ENCODE measurements at places on chromosomes 2 and 18.

DNA sequence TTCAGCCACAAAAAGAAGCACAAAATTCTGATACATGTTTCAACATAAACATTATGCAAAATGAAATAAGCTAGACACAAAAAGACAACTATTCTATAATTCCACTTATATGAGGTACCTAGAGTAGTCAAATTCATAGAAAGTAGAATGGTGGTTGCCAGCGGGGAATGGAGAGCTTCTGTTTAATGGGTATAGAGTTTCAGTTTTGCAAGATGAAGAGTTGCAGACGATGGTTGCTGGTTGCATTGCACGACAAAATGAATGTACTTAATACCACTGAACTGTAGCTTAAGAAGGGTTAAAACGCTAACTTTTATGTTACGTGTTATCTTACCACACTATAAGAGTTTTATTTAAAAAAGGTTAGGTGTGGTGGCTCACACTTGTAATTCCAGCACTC, 13.5 kb downstream of the YWHAQ start:
- DNase-seq, result no peak

- no peak for DNase-seq
These were observed 4.1 kb downstream of the HOXD3 start for GRCh38 chr2:176160986-176161824.

DNA sequence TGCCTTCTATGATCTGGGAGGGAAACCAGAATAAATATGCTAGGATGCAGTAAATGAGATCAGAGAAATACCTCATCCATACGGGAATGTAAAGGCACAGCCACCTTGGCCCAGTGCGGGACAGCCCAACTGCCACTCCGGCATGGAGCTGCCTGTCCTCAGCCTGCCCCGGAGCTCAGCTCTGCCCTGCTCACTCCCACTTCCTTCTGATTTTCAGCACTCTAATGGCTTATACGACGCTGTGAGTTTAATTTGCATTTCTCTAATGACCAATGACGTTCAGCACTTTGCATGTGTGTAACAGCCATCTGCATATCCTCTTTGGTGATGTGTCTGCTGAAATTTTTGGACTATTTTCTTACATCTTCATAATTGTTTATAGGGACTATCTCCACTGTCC, 172.5 kb upstream of the RAB6C start:
- no peak for DNase-seq

- no peak for DNase-seq
These were observed 375.2 kb upstream of the SPHKAP start for GRCh38 chr2:228556717-228557116.

GRCh38 chr2:225011585-225011984, 30.7 kb downstream of the DOCK10 start:
- no peak for DNase-seq

GRCh38 chr2:127324635-127325034, 30.7 kb upstream of the ERCC3 start:
- peak; percentile 67 for DNase-seq

- peak; percentile 11 for DNase-seq
These were observed 34.1 kb downstream of the KIF5C start for GRCh38 chr2:148909114-148909513.

GRCh38 chr2:64179582-64180321, 35.5 kb upstream of the PELI1 start:
- DNase-seq, result no peak

DNA sequence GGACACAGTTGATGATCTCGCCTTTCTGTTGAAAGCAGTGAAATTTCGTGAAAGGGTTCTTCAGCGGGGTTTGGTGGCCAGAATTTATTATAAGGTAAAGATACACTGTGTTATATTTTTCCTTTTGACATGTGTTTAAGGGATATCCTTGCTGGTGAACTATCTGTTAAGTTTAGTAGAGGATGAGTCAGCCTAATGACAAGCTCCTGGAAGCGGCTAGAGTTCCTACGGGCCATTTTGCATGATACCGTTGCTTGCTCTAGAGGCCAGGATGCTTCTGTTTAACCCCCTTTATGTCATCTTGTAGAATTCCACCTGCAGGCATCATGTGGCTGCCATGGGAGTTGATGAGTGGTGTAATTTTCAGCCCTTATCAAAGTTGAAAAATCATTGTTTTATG, 124.8 kb upstream of the BCL2L11 start:
- DNase-seq, result no peak

- no peak for DNase-seq
These were observed 146.1 kb upstream of the ZSWIM2 start for GRCh38 chr2:186995092-186995491.

GRCh38 chr18:74416124-74416523, 41.0 kb downstream of the DIPK1C start:
- no peak for DNase-seq

GRCh38 chr18:22168360-22168921, 948 bp upstream of the GATA6 start:
- no peak for DNase-seq

GRCh38 chr2:73963385-73964120, 21.2 kb upstream of the TET3 start:
- peak; percentile 49 for DNase-seq

DNA sequence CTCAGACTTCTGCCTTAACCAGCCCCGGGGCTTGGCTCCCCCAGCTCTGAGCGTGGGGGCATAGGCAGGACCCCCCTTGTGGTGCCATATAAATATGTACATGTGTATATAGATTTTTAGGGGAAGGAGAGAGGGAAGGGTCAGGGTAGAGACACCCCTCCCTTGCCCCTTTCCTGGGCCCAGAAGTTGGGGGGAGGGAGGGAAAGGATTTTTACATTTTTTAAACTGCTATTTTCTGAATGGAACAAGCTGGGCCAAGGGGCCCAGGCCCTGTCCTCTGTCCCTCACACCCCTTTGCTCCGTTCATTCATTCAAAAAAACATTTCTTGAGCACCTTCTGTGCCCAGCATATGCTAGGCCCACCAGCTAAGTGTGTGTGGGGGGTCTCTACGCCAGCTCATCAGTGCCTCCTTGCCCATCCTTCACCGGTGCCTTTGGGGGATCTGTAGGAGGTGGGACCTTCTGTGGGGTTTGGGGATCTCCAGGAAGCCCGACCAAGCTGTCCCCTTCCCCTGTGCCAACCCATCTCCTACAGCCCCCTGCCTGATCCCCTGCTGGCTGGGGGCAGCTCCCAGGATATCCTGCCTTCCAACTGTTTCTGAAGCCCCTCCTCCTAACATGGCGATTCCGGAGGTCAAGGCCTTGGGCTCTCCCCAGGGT, 5.5 kb downstream of the CTDSP1 start:
- no peak for DNase-seq

DNA sequence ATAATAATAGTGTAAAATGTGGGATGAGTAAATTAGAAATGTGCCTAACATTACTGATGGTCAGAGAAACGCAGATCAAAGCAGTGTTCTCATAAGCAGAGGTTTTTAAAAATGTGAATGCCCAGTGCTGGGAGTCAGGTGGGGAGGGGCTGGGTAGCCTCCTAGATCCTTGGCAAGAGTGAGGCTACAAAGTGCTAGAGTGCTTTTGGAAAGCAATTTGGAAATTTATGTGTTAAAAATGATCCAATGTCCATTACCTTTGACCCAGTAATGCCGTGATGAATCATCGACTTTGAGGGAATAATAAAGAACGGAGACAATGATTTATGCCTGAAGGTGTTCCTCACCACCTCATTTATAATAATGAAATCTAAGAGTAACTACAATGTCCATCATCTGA, 44.9 kb upstream of the TWIST2 start:
- DNase-seq, result no peak

GRCh38 chr2:198283146-198283545, 478.8 kb downstream of the PLCL1 start:
- no peak for DNase-seq

DNA sequence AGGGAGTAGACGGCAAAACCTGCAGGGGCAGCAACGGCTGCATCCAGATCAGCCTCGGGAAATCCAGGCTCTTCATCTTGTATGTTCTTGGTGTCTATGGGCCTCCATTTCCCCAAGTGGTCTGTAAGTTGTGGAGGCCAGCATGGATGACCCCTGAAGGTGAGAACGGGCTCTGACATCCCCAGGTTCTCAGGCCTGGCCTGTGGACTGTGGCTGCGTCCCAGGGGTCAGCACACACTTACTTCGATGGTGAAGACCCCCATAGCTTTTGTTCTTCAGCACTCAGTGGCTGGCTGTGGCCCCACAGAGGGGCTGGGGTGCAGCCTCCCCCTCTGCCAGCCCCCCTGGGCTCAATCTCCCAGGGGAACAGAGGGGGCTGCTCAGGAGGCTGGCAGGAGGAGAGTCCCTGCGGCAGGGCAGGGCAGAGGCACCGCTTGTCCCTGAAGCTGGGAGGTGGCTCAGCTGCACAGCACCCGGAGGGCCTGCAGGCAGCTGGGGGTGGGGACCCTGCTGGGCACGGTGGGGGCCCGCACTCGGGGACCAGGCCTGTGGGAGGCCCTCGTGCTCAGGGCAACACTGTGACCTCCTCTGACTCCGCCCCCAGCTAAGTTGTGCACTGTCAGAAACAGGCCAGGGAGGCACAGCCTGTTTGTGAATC, 3.8 kb downstream of the SLC66A3 start:
- no peak for DNase-seq

GRCh38 chr18:3495691-3496430, 45.9 kb downstream of the TGIF1 start:
- DNase-seq, result no peak

DNA sequence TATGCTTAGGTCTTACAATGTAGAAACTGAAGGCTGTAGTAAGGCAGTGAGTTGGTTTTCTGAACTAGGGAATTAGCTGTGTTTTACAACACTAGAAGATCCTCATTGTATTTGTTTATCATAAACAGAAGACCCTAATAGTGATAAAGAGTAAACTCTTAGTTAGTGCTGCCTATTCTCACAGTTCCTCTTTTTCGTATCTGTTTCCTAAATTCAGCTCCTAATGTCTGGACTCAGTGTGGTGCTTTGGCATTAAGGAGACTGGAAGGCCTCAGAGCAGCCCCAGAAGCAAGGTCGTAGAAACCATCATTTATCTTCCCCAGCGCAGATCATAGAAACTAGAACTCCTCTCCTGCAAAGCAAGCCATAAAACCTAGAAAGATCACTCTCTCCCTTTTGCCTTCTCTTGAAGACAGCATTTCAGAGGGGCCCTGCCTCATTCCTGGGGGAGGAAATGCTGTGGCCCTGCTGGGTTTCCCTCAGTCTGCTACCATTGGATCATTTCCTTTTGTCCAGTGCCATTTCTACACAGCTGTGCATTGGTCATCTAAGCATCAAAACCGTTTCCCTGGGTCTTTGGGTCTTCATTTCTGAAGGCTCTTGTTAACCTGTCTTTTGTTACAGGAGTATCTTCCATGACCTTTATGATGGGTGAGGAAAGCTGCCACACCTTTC, 4.7 kb downstream of the ACP1 start:
- DNase-seq, result no peak

DNA sequence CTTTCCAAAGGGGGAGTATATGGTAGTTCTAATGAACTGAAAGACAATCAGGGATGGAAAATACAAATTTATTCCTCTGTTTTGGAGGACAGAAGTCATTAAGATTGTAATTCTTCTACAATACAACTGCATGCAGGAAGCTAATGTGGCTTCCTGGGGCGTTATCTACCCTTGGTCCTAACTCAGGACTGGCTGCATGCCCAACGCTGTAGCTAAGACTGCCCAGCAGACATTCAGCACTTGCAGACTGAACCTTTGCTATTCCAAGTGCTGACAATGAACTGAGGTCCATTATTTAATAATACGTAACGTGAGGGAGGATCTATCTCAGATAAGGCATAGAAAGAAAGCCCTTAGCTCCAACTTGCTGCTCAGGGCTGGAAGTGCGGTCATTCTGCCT, 53.2 kb downstream of the ZAP70 start:
- DNase-seq, result no peak

GRCh38 chr2:126839796-126840195, 58.9 kb upstream of the TEX51 start:
- DNase-seq, result no peak

DNA sequence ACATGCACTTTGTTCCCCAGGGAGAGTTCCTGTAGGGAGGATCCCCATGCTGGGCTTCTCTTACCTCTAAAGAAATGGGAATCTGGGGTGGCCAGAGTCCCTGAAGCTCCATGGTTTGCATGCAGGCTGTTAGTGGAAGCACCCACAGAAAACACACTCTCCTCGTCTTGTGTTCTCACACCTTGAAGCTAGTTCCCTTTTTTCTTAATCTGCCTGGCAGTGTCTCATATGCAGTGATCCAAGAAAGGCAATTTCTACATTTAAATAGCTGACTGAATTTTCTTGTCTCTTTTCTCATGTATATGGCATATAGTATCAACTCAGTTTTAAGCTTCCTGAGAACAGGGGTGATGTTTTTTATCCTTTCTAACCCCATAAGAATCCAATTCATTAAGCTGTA, 65.0 kb downstream of the LINC00305 start:
- DNase-seq, result no peak

DNA sequence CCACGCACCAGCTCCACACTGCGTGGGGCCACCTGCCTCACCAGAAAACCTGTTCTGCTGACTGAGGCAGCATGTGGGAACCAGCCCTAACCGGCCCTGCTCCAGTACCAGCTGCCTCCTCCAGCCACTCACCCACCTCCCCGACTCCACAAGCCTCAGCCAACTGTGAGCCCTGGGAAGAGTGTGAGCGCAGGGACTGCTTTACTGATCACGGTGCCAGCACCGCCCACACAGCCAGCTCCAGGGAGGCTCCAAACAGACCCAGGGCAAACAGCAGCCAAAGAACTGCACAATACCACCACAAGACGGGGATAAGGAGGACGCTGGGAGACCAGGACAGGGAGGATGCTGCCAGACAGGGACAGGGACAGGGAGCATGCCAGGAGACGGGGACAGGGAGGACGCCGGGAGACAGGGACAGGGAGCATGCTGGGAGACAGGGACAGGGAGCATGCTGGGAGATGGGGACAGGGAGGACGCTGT, 28.4 kb downstream of the EIPR1 start:
- DNase-seq, result no peak

DNA sequence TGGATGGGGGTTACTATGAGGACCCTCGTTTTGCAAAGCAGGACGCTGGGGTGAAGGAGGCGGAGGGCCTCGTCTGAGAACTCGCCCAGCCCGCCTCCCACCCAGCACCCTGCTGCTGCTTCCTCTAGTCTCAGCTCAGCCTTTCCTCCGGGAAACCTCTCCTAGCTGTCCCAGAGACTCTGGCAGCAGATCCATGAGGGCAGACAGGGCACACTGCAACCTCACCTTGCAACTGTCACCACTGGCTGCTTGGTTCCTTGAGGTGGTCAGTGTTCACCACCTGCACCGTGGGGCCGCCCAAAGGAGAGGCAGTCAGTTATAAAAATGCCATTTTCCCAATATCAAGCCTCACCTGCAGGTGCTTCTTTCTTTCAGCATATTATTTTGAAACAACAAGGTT, 45.6 kb downstream of the PARD6G start:
- no peak for DNase-seq

DNA sequence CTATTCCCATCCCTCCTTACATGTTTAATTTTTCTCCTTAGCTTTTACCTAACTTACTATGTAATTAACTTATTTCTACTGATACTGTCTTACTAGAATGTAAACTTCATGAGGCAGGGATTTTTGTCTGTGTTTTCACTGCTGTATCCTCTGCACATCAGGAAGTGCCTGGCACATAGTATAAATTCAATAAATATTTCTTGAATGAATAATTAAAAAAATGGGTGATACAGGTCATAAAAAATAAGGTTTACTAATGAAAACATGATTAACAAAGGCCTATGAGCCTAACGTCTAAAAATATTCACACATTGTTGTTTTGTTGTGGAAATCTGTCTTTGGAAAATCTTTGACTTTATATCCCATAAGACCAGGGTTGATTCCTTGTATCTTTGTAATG, 4.5 kb downstream of the RBKS start:
- DNase-seq, result no peak

Measured in RKO (cell line).